ENCODE measurements at places on chromosomes 3 and 15.

- no peak for DNase-seq
Measured at GRCh38 chr3:89221924-89222323, 114.5 kb downstream of the EPHA3 start.

DNA sequence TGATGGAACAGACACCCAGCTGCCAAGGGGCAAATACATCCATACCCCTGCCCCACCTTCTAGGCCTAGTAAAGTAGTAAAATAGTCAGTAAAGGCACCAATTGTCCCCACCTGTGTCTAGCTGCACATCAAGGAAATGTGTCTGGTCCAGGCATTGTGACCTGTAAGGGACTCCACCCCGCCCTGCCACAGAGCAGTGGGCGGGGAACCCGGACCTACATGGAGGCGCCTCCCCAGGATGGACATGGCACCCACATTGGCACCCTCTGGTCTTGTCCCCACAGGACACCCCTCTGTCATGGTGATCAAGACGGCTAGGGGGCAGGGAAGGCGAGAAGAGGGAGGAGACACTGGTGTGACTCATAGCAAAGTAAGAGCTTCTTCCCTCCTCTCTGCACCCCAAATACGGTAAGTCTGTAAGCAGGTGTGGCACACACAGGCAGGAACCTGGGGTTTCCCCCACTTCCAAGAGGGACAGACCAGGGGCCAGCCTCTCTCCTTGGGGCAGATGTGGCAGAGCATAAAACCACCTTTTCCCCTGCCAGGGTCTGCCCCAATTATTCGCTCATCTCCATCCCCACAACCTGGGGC is 13.5 kb upstream of the LINGO1 start:
- no peak for DNase-seq

DNA sequence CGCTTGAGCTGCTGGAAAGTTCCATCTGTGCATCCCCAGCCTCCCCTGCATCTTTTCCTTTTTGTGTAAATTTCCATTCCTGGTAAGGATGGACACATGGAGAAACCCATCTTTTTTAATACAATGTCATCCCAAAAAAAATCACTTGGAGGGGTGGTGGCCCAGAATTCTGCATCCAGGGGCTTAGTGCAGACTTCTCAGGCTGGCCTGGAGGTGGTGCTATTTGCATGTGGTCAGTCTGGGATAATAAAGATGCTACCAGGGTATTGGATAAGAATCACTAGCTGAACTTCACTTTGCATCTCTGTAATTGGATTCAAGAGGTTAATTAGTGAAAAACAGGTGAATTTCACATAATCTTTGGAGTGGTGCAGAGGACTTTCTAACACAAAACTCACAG is 1.8 kb upstream of the ZSCAN2 start:
- no peak for DNase-seq

GRCh38 chr3:156449710-156450574 is 105.0 kb downstream of the SSR3 start:
- peak; percentile 39 for DNase-seq

DNA sequence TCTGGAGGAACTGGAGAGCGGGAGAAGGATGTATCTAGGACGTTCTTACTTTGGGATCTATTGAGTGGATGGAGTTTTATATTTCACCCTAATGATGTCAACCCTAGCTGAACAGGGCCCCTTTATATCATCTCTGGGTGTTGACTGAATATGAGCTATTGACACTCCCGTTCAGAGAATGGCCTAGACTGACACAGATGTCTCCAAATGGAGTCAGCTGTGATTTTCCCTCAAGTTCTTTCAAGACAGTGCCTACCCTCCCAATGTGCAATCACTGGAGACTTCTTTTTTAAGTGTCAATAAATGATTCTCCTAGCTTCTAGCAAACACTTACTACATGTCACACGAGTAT is 63.8 kb downstream of the FRMD4B start:
- no peak for DNase-seq

- DNase-seq: no peak
Measured at GRCh38 chr15:29087521-29088285, 181.9 kb downstream of the NSMCE3 start.

- DNase-seq: no peak
Measured at GRCh38 chr3:29186982-29187725, 93.7 kb upstream of the RBMS3 start.

GRCh38 chr15:98817745-98818144 is 169.4 kb downstream of the IGF1R start:
- no peak for DNase-seq

- DNase-seq: no peak
Measured at GRCh38 chr3:161038725-161039124, 66.4 kb downstream of the B3GALNT1 start.

- DNase-seq: no peak
Measured at GRCh38 chr3:47197287-47197686, 33.4 kb upstream of the SETD2 start.
